ENCODE measurements at places on chromosomes 13 and 19. TPM values are rescaled to one million over a fixed set of nuclear protein-coding genes. Genes with fewer than 3 reads are reported as not detected.
A peak's percentile ranks its signal among the peaks of the same experiment; 100 is the strongest.

DNA sequence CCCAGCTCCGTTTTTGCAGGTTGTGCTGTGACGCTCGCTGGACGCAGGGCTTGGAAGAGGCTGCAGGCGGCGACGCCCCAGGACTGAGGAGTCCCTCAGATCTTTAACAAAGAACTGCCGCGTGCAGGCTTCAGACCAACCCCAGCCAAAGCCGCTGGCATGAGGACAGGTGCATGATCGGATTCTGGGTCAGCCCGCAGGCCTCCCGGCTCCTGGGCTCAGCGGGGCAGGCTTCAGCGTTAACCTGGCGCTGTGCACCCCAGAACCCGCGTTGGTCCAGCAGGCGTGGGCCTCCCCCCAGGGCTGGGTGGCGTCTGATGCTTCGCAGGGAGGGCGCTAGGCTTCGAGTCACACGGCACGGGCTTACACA is 920 bp upstream of the TIMM13 start:
- peak; percentile 49 for DNase-seq

DNA sequence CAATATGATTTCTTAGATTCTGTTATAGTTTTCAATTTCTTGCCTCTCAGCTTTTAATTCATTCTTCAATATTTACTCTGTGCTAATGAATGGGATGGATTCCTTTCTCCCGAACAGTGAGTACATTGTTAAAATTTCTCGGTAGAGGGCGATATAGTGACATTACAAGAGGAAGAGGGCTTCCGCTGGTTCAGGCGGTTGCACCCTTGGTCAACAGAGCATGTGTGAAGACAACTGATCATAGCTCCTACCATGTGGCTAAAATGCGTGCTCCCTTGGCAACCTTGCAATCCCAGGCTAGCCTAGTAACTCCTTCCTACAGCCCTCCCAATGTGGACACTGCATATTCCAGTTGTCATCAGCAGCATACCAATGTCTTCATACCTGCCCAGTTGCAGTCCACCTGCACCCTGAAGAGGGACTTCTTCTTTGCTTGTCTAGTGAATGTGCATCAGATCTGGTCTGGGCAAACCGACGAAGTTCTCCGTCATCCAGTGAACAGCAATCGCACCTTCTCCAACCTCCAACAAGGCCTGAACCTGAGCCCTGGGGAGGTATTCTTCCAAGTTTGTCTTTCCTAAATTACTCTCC is 653.0 kb upstream of the GPC6 start:
- no peak for DNase-seq

DNA sequence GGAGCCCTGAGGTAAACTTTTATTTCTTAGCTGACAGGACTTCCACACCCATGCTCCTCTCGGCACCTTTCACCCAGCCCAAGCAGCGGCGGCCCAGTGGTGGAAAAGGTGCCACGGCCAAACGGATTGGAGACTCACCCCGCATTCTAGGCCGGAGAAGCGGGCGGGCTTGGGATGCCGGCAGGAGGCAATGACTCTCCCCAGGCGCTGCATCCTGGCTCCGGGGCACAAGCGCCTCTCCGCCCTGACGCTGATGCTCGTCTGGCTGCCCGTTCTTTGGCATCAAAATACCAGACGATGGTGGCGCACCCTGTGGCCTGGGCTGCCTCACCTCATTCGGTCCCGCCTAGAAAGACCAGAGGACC is 6.7 kb upstream of the ZNF606 start:
- DNase-seq, result no peak

- no peak for DNase-seq
Observed at GRCh38 chr13:83731113-83731512, 151.2 kb downstream of the SLITRK1 start.

The CPT1C gene
- 31.0 TPM for total RNA-seq

The ZNF45 gene
- 17.4 TPM for total RNA-seq

DNA sequence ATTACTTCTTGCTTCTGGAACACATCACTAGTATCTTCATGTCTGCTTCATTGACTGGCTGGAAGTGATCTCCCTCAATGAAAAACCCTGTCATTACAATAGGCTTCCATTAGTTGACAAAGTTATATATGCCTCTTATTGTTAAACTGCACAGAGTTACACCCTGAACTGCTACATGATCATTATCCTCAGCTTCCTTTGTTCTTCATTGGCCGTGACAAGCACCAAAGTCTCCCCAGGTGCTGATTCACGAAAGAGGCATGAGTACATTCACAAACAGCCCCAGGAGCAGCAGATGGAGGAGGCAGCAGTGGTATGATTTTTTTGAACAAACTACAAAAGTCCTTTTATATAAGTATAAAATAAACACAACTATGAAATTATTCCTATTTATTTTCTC is 51.4 kb downstream of the VWA8 start:
- DNase-seq, result no peak

The PDX1 gene
- not detected for total RNA-seq

- no peak for DNase-seq
Observed at GRCh38 chr19:7238051-7238450, 56.2 kb downstream of the INSR start.

The ATP4A gene
- not detected for total RNA-seq

Measured in cerebellum (tissue), 4 donors.